ENCODE measurements at places on chromosomes 12 and 14.
A peak's percentile ranks its signal among the peaks of the same experiment; 100 is the strongest.

DNA sequence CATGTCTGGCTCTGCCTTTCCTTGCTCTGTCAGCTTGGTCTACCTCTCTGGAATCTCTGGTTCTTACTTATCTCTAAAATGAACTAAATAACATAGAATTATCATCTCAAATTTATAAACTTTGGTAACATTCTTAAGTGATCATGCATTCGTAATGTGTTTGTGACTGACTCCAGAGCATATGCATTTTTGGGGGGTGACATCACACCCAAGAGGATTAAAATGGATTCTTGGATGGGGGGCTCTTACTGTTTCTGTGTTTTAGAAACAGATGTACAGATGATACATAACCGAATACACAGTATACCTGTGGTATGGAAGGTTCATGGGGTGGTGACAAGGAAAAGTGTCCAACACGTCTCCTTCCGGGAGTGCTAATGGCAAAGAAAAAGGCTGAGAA is 1162.1 kb downstream of the VRK1 start:
- DNase-seq: no peak

GRCh38 chr12:130342442-130342841 is 4.8 kb downstream of the PIWIL1 start:
- no peak for DNase-seq

DNA sequence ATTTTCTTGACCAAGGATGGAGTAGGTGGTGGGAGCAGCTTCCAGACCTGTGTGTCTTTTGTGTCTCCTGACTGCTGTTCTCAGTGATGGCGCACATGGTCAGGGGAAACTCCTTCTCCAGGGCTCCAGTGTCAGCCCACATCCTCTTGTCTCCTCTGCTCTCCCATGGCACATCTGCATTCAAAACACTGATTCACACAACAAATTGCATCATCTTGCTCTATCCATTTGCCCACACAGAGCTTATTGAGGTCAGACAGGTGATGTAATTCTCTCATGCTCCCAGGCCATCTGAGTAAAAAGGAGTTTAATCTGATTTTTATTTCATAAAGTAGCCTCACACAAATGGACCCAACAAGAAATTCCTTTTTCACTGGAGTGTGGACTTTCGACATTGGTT is 21.8 kb upstream of the TMEM132C start:
- DNase-seq: no peak

DNA sequence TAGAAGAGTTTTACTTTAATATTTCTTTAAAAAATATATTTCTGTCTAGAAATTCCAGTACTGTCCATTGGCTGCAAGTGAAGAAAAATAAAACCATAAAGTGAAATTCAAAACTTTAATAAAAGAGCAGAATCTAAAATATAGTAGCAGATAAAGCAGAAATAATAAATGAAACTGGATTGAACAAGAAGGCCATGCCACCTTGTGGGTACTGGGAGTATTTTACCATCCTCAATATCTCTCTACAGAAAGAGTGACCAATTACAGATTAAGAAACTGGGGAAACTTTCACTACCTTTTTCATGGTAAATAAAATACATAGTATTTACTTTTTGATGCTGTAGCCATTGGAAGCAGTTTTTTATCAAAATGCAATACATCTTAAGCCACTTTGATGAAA is 220.5 kb downstream of the BCAT1 start:
- no peak for DNase-seq

- no peak for DNase-seq
These were observed 84.0 kb downstream of the ESR2 start for GRCh38 chr14:64210216-64210615.

GRCh38 chr12:113208041-113208934 is 13.0 kb upstream of the TPCN1 start:
- DNase-seq: peak; percentile 11

DNA sequence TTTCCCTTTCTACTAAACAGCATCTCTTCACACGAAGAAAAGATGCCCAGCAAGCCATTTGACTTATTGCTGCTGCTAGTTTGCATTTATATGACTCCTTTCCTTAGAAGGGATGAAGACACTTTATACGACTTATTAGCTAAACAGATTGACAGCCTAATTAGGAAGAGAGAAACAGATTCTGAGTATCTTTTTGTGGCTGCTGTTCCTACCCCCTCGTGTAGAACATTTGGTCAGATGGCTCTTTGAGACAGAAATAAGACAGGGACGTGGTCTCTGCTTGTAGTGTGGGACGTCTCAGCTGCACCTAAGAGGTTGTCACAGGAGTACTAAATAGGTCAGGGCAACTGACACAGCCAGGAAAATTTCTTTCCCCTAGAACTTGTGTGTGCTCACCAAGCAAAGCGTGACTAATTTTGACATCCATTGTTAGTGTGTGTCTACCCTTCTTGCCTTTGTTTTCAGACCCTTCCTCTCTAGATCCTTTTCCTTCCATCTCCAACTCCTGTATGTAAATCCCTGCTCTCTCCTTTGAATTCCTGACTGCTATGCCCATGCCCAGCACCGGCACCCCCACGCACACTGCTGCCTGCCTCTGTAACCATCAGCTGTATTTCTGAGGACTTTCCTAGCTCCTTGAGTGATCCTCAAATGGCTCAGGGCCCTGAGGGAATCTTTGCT is 83.2 kb downstream of the DAD1 start:
- no peak for DNase-seq

DNA sequence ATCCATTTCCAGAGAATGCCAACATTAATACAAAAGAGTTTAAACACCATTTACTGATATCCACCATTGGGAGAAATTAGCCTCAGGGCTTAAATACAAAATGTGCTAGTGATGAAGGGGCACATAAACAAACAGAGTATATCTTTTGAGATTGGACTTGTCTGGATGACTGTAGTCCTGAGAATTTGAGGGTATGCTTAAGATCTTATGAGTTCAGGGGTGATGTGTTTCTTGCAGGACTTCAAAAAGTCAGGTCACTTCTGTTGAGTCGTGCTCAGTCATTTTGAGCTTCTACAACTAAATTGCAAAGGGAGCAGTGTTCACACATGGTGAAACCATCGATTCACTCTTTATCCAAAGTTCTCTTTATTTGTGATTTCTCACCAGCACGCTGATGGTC is 425.7 kb downstream of the ATP23 start:
- DNase-seq: no peak

- DNase-seq: no peak
These were observed 15.5 kb upstream of the KLC1 start for GRCh38 chr14:103613517-103613916.

DNA sequence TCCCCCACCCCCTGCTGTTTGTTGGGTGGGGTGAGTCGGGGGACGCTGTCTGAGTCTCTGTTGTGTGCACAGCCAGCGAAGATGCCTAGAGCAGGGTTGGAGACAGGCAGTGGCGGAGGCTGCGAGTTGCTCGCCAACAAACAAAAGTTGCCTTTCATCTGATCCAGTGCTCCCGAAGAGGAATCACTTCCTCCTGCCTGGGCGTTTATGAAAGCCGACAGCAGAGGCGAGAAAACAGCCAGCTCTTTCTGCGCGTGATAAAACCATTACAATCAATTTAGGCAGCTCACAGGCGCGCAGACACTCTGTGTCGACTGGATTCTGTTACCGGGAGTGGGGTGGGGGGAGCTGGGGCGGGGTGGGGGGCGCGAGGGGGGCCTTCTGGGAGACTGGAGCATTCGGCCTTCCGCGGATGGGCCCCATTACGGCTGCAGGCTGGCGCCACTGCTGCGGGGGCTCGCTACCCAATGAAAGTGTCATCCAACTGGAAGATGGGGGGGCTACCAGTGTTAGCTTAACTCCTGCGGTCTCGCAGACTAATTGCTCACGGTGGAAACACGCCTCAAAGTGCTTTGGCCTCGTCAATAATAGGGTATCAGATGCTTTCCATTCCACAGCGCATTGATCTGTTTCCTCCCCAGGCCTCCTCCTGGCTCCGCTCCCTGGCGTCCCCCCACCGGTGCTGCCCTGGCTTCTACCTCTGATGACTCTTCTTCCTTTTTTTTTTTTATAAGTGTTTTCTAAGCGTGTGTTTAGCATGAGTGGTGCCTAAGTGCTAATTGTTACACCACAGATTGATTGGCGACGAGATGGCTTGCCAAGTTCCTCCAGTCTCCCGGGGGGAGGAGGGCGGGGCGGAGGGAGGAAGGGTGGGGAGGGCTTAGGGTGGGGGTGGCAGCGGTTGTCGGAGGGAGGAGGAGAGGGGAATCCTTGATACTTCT is 678.4 kb downstream of the MED13L start:
- DNase-seq: no peak

DNA sequence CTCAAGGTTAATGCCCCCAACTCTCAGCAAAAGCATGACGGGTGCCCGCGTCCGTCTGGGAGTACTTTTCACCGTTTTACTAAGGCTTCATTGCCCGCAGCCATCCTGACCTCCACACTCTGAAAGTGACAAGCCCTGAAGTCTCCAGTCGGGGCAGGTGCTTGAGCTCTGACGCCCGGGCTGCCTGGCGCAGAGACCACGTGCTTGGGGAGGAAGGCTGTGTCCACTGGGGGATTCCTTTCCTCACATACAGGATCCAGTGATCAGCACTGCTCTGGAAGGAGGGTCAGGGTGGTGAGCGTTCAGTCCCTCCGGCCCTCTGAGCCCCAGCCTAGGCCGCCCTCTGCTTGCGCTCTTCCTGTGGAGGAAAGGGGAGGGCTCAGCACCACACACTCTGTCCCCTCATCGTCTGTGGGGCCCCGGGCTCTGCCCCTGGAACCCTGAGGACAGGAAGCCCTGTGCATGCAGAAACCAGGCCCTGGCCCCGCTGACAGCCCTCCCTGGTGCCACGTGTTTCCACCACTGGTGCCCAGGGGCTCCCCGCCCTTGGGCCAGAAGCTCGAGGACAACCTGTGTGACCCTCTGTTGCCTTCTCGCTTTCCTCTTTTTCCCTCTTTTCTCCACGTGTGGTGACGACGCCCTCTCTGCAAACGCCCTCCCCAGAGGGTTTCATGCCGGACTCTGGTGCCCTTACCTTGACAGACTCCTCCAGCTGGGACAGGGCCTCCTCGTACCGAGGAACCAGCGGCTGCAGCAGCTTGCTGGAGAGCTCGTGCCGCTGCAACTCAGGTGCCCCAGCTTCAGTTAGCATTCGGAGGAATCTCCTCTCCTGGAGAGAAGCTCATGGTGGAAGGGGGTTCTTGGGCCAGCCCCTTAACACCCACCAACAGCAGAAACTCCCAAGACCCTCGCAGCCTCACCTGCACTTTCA is 4.9 kb downstream of the DDX51 start:
- DNase-seq: no peak

DNA sequence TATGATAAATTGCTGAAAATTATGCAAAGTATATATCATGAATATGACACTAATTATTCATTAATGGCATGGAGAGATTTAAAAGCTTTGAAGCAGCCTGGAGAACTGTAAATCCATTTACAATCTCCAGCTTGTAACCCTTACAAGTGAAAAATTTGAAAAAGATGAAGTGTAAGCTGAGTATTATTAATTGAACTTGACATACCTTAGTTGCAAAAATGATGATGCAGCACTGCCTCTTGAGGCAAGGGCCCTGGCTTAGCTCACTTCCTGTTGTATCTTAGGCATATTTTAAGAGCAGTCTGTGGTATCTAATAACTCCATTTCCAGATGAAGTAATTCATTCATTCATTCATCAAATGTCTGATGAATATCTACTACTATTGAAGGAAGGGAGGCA is 158.6 kb downstream of the ANO4 start:
- no peak for DNase-seq

DNA sequence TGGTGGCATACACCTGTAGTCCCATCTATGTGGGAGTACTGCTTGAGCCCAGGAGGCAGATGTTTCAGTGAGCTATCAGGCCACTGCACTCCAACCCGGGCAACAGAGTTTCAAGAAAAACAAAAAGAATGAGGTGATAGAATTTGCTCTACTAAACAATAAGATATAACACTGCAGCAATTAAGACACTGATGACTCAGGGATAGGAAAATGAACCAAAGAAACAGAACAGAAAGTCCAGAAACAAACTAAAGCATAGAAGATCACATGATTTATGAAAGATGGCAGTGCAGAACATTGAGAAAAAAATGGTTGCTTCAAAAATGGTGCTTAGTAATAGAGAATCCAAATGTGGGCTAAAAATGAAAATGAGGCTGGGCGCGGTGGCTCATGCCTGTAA is 65.2 kb upstream of the AP4S1 start:
- DNase-seq: no peak

DNA sequence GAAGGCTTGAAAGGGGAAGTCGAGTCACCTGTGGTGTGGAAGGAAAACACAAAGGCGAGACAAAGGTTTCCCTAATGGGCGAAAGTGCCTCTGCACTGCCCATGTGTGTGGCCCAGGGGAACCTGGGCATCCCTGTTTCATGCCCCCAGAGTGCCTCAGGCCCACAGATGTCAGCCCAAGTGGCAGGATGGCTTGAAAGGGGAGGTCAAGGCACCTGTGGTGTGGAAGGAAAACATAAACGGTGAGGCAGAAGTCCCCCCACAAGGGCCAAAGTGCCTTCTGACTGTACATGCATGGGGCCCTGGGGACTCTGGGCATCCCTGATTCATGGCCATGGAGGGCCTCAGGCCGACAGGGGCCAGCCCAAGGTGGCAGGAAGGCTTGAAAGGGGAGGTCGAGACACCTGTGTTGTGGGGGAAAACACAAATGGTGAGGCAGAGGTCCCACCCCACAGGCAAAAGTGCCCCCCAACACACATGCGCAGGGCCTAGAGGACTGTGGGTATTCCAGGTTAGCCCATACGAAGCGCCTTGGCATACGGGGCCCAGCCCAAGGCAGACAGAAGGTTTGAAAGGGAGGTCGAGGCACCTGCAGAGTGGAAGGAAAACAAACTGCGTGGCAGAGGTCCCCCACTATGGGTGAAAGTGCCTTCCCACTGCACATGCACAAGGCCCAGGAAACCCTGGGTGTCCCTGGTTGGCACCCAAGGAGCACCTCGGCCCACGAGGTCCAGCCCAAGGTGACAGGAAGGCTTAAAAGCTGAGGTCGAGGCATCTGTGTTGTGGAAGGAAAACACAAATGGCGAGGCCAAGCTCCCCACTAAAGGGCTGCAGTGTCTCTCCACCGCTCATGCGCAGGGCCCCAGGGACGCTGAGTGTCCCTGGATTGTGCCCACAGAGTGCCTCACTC is 382.3 kb downstream of the ALG10 start:
- no peak for DNase-seq

GRCh38 chr12:104249898-104250297 is 34.3 kb downstream of the TXNRD1 start:
- no peak for DNase-seq

GRCh38 chr14:50955373-50956043 is 11.2 kb upstream of the PYGL start:
- DNase-seq: no peak

DNA sequence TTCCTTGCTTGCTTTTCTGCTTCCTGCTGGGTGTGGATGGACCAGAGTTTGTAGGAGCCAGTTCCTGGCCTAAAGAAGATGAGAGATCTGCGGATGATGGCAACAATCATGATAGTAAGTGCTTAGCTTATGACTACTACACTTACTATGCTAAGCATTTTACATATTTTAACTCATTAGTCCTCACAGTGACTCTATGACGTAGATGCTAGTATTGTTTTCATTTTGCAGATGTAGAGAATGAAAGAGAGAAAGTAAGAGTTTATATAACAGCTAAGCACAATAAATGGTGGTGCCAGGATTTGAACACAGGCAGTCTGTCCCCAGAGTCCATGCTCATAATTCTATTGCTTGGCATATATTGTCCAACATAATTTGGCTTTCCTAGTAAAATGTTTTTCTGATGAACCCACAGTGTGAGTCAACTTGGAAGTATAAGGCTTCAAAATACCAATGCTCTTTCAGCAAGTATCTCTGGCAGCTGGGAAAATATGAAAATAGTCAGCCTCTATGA is 363.2 kb upstream of the DDHD1 start:
- DNase-seq: no peak

- no peak for DNase-seq
These were observed 1.2 kb downstream of the KCNJ8 start for GRCh38 chr12:21773263-21773741.

- peak; percentile 97 for DNase-seq
These were observed at the start of gene DDX47 for GRCh38 chr12:12813120-12814101. DDX47 (plus strand) TSS chr12:12813346; CDS start chr12:12813368, 22 bp downstream.

Data from activated T-cell treated with anti-CD3 and anti-CD28 coated beads for 1 hour (primary cell).